A549 treated with Mapracorat at 1 μM for 4 hours (cell line): ENCODE measurements at places on chromosomes 2 and 18. TPM values are rescaled to one million over a fixed set of nuclear protein-coding genes. Genes with fewer than 3 reads are reported as not detected.

The BCL11A gene
- total RNA-seq, result 0.02 to 0.52 TPM (median 0.05 TPM) in 5 replicates

The SULT1C4 gene
- not detected in 5 replicates for total RNA-seq

The CWC22 gene
- 9.6 to 14.7 TPM (median 11.4 TPM) in 5 replicates for total RNA-seq

The GCKR gene
- total RNA-seq, result 0.12 to 0.36 TPM (median 0.32 TPM) in 3 of 5 replicates, not detected in the others

The ACADL gene
- 0.06 to 0.19 TPM (median 0.13 TPM) in 4 of 5 replicates, not detected in the other for total RNA-seq

The RUFY4 gene
- not detected in 5 replicates for total RNA-seq

The RND3 gene
- 46.2 to 54.1 TPM (median 52.1 TPM) in 5 replicates for total RNA-seq

The KCNG2 gene
- not detected in 5 replicates for total RNA-seq

The DHX57 gene
- 18.5 to 25.5 TPM (median 20.4 TPM) in 5 replicates for total RNA-seq

The DNAH7 gene
- total RNA-seq, result 0.84 to 1.3 TPM (median 1.0 TPM) in 5 replicates

The CYS1 gene
- total RNA-seq, result 1.1 to 2.0 TPM (median 1.5 TPM) in 5 replicates

The CYP20A1 gene
- 8.3 to 10.6 TPM (median 8.8 TPM) in 5 replicates for total RNA-seq

The RAPGEF4 gene
- 0.20 to 0.29 TPM (median 0.23 TPM) in 5 replicates for total RNA-seq

The ALK gene
- total RNA-seq, result not detected in 5 replicates

The NEB gene
- 0.18 to 0.34 TPM (median 0.23 TPM) in 5 replicates for total RNA-seq

The KHK gene
- 7.6 to 10.4 TPM (median 10.2 TPM) in 5 replicates for total RNA-seq

The PKDCC gene
- 19.0 to 22.8 TPM (median 21.8 TPM) in 5 replicates for total RNA-seq

The CNOT11 gene
- 38.6 to 56.8 TPM (median 40.2 TPM) in 5 replicates for total RNA-seq

The C2orf92 gene
- 0.55 to 1.2 TPM (median 0.66 TPM) in 5 replicates for total RNA-seq

The AP1S3 gene
- total RNA-seq, result 27.1 to 42.2 TPM (median 34.3 TPM) in 5 replicates

The FHOD3 gene
- total RNA-seq, result 2.2 to 2.8 TPM (median 2.4 TPM) in 5 replicates

The PPM1G gene
- 153 to 166 TPM (median 156 TPM) in 5 replicates for total RNA-seq

The RAPH1 gene
- total RNA-seq, result 5.2 to 8.0 TPM (median 6.2 TPM) in 5 replicates

The REG3A gene
- not detected in 5 replicates for total RNA-seq

The DLGAP1 gene
- total RNA-seq, result 0.03 TPM in 1 of 5 replicates, not detected in the others

The SLC9A2 gene
- total RNA-seq, result 2.5 to 2.9 TPM (median 2.8 TPM) in 5 replicates

The IL1RN gene
- 0.13 to 0.53 TPM (median 0.37 TPM) in 5 replicates for total RNA-seq

The GCG gene
- not detected in 5 replicates for total RNA-seq

The GAD1 gene
- total RNA-seq, result 0.26 to 0.83 TPM (median 0.76 TPM) in 5 replicates

The TWIST2 gene
- 10.0 to 17.5 TPM (median 16.6 TPM) in 5 replicates for total RNA-seq

The SNTG2 gene
- not detected in 5 replicates for total RNA-seq

The PLCL1 gene
- total RNA-seq, result not detected in 5 replicates

The KIF5C gene
- 0.30 to 0.77 TPM (median 0.35 TPM) in 5 replicates for total RNA-seq

The SGPP2 gene
- total RNA-seq, result 0.35 to 0.55 TPM (median 0.42 TPM) in 5 replicates

The ALPG gene
- total RNA-seq, result 0.23 to 0.45 TPM (median 0.28 TPM) in 5 replicates

The MBOAT2 gene
- 44.6 to 61.4 TPM (median 53.8 TPM) in 5 replicates for total RNA-seq

The SERPINB12 gene
- total RNA-seq, result not detected in 5 replicates

The UGT1A1 gene
- total RNA-seq, result 0.39 to 0.78 TPM (median 0.60 TPM) in 5 replicates

The LOXL3 gene
- 0.20 to 0.50 TPM (median 0.44 TPM) in 5 replicates for total RNA-seq

The ERMN gene
- not detected in 5 replicates for total RNA-seq

The ATF2 gene
- total RNA-seq, result 14.9 to 22.0 TPM (median 16.8 TPM) in 5 replicates

The FAM110C gene
- 0.05 to 0.42 TPM (median 0.17 TPM) in 5 replicates for total RNA-seq

The DNAH6 gene
- total RNA-seq, result 0.02 to 0.12 TPM (median 0.05 TPM) in 5 replicates
